ENCODE measurements at places on chromosomes 12 and 14. TPM values are rescaled to one million over a fixed set of nuclear protein-coding genes. Genes with fewer than 3 reads are reported as not detected.

KRT72 gene
- not detected for polyA plus RNA-seq

ASB2 gene
- 4.7 TPM for polyA plus RNA-seq

XPOT gene
- polyA plus RNA-seq: 19.0 TPM

PTPN6 gene
- polyA plus RNA-seq: 19.1 TPM
